ENCODE measurements at places on chromosomes 6 and 20.
A peak's percentile ranks its signal among the peaks of the same experiment; 100 is the strongest.

DNA sequence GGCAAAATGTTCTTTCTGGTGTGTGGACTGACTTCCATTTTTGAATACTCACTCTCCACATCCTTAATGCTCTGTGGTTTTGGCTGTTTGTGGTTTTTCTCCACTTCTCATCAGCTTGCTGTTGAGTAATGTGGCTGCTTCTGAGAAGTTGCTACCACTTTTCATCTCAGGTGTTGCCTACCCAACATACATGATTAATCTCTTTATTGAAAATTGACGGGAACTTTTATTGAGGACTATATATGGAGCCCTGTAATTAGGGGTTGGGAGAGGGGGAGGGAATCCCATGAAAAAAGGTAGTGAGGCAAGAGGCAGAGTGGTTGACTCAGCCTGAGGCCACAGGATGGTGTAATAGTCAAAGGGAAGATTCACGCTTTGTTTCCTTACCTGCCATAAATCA, 17.6 kb downstream of the IL22RA2 start:
- peak; percentile 42 for DNase-seq

DNA sequence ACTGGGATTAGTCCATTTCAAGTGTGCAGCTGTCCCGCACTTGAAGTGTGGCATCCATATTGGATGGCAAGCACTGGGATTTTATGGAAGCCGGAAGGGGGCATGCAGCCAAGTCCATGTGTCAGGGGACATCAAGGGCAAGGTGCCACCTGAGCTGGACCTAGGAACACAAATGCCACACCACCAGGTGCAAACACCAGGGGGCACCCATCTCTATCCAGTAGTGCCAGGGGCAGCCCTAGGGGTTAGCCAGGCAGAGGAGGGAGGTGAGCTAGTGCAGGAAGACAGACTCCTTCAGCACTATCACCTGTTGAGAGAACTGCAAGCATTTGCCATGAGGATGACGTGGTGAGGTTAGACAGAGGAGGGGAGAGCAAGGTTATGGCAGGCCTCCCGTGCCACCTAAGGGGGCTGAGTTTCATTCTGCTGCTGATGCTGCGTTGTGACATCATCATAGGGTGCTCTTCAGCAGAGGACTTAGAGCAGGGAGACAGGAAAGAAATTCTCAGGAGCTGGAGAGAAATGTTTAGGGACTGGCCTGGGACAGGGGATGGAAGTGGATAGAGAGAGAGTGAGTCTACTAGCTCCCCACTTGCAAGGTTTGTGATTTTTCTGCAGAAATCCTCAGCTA, 192.6 kb upstream of the SLC24A3 start:
- DNase-seq, result no peak

DNA sequence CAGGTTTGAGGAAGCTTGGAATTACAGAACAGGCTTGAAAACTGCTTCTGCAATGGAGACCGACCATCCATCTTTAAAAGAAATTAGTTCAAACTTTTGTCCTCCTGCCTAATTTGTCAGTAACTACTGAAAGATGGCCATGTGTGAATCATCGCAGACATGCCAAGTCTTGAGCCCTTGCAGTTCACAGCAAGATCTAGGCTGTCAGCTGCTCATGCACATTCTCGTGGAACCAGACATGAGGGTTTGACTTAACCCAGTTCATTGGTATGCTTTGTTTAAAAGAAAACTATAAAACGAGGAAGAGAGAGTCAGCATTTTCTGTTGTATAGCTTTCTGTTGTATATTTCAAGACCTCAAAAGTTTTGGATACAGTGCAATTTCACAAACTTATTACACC, 74.0 kb upstream of the SAMD5 start:
- no peak for DNase-seq

DNA sequence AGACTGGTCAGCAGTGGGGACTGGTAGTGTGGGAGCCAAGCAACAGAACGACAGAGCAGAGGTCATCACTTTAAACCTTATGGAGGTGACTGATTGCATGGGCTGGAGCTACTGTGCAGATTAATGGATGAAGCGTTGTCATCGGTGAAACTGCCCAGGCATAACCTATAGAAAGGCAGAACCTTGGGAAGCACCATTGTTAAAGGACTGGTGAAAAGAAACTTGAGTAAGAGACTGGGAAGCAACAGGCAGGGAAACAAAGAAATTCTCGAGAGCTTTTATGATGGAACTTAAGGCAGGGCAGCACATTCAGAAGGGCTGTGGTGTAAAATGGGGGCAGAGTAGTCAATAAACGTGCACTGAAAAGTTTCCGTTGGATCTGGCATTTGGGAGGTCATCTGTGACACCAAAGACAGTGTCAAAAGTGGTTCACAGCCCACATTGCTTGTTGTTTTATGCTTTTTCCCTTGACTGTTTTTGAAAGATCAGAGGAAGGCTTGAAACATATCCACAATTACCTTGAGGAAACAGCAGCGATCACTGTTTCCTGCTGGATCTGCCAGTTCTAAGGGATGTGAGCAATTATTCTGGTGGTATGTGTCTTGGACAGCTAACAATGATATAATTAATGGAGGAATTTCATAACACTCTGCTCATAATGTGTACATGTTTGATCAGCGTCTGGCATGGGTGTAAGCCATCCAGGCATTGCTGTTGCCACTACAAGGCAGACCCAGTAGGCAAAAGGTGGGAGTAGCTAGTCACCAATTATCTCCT, 62.7 kb downstream of the LRRC1 start:
- no peak for DNase-seq

DNA sequence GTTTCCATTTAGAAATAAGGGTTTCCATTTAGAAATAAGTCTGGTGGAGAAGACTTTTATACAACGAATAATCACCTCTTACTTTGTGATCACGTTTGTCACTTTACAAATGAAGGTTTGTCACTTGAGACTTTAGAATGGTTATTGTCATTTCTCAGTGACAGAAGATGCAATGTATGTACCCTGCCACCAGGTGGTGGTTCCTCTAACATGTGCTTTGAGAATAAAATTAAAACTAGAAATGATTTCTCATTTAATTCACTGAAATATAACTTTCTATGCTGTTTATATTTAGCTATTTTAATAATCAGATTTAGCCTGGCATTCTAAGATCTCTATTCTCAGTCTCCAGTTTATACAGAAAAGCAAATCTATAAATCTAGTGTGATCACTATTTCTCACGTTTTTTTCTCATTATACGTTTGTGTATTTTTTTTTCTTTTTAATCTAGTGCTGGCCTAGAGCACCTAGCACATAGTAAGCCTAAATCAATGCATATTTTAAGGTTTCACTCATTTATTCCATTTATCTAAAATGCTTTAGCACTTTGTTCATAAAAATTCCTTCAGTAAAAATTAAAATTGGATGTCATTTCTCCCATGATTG, 57.4 kb upstream of the TFAP2D start:
- no peak for DNase-seq

DNA sequence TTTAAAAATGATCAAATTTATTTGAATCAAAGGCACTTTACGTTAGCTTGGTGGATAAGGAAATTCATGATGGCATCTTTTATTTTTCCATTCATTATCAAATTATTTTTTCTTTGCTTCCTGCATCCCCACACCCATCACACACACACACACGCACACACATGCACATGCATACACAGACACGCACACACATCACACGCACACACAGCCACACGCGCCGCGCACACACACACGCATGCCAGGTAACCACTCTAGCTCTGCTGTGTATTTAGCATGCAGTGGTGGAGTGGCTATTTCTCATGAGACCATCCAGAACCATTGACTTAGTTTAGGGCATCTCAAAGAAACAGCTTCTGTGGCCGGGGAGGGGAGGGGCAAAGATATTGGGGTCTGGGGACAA, 47.0 kb downstream of the GNAS start:
- DNase-seq, result no peak

GRCh38 chr20:19022791-19023448, 189.5 kb upstream of the SLC24A3 start:
- DNase-seq, result no peak

- peak; percentile 41 for DNase-seq
Measured at GRCh38 chr20:44460795-44461141, 14.9 kb upstream of the TTPAL start.

GRCh38 chr6:170271771-170272314, 19.0 kb downstream of the DLL1 start:
- DNase-seq, result no peak

GRCh38 chr6:39471954-39472659, 149.6 kb upstream of the KCNK16 start:
- no peak for DNase-seq

DNA sequence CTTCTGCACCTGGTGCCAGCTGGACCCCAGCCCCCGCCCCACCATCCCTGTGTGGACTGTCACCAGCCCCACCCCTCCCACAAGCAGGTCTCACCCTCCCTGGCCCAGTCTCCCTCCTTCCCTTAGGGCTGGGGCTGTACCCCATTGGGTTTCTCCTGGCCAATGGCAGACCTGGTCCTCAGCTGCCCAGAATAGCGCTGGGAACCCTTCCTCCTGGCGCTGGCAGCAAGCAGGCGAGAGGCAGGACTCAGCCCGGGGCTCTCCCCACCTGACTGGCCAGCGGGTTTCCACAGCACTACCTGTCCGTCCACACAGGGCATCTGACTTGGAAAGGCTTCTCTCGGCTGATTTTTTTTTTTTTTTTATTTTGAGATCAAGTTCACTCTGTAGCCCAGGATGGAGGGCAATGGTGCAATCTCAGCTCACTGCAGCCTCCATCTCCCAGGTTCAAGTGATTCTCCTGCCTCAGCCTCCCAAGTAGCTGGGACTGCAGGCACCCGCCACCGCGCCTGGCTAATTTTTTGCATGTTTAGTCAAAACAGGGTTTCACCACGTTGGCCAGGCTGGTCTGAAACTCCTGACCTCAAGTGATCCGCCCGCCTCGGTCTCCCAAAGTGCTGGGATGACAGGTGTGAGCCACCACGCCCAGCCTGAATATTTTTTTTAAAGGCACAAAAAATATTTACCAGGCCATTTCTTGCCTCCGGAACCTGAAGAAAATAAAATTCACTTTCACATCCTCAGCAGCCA, 21.6 kb upstream of the CHRNA4 start:
- no peak for DNase-seq

DNA sequence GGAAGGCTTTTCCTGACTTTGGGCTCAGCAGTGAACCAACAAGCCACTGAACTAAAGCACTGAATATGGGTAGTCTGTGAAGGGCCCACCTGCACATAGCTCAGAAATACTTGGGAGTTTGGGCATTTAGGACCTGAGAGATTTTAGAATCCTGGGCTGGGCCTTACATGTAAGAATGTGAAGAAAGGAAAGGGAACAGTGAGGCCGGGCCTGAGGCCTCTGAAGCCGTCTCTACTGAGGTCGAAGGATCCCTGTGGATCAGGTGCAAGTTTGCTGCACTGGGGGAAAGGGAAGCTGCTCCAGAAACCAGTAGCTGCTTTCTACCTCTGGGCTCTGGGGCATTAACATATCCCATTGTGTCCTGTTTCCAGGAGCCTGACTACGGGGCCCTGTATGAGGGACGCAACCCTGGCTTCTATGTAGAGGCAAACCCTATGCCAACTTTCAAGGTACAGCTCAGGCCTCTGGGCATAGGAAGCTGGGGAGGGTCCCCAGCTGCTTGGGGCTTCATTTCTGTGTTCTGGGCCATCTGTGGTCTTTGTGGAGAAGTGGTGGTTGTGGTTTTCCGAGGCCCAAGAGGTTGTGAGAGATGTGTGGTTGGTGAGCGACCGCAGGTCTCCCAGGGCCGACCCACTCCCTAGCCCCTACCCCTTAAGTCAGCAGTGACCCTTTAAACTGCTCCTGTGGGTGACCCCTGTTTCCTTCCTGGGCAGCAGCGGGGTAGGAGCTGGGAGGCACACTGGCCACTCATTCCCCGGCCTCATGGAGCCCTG, 30.3 kb downstream of the PLCG1 start:
- DNase-seq, result no peak

DNA sequence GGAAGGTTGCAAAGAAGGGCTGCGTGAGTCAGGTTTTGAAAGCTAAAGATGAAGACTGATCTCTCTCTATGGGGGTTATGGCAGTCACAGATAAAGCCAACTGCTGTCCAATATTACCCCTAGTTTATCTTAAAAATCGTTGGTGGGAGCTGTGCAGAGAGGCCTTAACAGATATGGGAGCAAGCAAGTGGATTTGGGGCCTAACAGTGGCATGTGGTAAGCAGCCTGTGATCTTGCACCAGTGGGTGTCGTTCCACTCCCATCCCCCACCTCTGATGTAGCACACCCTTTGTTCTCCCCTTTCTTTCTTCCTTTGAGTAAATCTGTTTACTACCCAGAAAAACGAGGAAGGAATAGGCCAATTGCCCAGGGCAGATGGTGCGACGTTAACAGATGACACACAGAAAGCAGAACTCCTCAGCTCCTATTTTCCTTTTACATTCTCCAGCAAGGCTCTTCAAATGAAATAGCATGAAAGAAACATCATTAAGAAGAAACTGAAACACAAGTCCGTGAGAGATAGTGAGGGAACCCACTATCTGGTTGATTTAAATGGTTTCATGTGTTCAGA, 274.1 kb upstream of the CITED2 start:
- DNase-seq, result no peak

DNA sequence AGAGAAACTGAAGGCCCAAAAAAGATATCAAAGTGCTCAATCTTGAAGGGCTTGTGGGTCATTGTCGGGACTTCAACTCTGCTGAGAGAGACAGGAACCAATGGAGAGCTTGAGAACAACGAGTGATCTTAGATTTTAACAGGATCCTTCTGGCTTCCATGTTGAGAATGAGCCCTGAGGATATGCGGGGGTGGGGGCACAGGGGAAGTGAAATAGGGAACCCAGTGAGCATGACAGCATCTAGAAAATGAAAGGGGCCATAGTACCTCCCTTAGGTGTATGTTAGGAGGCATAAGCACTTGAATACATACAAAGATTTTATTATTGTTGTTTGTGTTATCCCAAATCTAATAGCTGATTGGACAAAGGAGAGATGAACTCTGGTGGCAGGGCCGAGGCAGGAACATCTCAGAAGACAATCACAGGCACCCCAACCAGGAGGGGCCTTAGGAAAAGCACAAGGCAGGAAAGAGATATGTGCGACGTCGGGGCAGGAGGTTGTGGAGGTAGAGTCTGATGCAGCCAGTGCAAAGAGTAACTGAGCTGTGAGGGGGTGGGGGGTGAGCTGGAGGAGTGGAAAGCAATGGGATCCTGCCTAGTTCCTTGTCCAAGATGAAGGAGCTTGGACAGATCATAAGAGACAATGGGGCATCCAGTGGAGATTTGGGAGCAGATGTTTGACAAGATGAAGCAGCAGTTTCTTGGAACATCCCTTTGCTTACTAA, 10.4 kb downstream of the TGM6 start:
- DNase-seq, result no peak

GRCh38 chr6:114216789-114217467, 125.9 kb downstream of the HS3ST5 start:
- DNase-seq, result no peak

DNA sequence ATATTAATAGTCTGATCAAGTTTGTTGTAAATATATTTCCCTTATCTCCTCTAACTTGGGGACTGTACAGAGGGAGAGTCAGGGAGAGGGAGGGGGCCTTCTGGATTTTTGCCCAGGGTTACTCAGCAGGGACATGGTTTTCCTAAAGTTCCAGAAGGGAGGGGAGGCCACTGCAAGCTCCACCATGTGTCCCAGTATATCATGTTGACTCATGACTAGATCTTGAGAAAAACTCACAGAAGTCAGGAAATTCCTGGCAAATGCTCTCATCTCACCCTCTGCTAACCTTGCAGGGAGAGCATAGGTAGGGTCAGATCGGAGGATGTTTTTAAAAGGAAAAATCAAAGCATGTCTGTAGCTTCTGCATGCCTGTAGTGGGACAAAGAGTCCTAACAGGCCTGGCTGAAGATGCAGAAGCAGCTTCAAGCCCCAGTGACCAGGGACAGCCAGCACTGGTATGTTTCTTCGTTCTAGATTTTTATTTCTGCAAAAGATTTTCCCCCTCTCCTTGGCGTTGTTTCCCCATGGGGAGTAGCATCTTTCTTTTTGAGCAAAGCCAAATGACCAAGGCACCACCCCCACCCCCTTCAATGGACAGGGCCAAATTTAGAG, 272.9 kb upstream of the SUPT3H start:
- peak; percentile 97 for DNase-seq
